Renal pelvis (tissue), 12 donors: ENCODE measurements at places on chromosomes 13 and 19. TPM values are rescaled to one million over a fixed set of nuclear protein-coding genes. Genes with fewer than 3 reads are reported as not detected.

DNA sequence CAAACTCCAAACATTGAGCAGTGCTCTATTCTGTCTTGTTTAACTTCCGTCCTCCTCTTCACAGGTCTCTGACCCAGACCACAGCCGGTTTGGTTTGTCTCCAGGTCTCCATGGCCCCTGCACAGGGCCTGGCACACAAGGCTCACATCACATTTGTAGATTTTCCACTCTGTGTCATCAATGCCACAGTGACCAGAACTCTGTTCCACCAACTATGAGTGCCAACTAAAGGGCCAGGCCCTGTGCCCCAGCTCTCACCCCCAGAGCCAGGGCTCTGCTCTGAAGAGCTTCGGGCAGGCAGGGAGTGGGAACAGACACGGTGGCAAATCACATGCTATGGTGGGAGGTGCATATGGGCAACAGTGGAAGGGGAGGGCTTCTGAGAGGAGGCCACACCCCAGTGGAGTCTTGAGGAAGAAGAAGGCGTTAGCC is 16.0 kb downstream of the SMG9 start:
- no peak for DNase-seq

LILRA6 gene
- 0.53 TPM for polyA plus RNA-seq

- DNase-seq, result no peak
These were observed 1237.6 kb downstream of the EFNB2 start for GRCh38 chr13:105297839-105298238.

- peak; percentile 75 for DNase-seq
These were observed 32.2 kb upstream of the ARGLU1 start for GRCh38 chr13:106599875-106600797.

GRCh38 chr13:59890054-59890453 is 273.7 kb downstream of the DIAPH3 start:
- DNase-seq, result no peak

- no peak for DNase-seq
These were observed 41.9 kb downstream of the SPRY2 start for GRCh38 chr13:80299046-80299445.

MEF2B gene
- polyA plus RNA-seq, result 3.2 TPM

PCID2 gene
- 64.4 TPM for polyA plus RNA-seq

DNA sequence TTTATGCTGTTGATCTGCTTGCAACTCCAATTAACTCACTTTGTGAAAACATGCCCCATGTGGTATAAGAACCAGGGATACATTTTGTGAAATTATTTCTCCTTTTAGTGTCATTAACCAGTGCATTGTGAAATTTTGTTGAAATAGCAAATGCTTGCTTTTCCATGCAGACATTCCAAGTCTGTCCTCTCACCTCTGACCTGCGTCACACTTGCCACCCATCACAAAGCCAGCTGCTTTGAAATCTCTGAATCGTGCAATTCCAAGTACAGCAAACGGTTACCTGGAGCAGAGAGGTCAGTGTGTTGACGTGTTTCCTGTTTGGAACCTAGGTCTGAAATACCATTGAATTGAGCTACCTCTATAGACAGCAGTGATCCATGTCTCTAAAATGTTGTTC is 4.9 kb upstream of the SLC25A15 start:
- no peak for DNase-seq

C19orf18 gene
- polyA plus RNA-seq, result 0.97 TPM

DNA sequence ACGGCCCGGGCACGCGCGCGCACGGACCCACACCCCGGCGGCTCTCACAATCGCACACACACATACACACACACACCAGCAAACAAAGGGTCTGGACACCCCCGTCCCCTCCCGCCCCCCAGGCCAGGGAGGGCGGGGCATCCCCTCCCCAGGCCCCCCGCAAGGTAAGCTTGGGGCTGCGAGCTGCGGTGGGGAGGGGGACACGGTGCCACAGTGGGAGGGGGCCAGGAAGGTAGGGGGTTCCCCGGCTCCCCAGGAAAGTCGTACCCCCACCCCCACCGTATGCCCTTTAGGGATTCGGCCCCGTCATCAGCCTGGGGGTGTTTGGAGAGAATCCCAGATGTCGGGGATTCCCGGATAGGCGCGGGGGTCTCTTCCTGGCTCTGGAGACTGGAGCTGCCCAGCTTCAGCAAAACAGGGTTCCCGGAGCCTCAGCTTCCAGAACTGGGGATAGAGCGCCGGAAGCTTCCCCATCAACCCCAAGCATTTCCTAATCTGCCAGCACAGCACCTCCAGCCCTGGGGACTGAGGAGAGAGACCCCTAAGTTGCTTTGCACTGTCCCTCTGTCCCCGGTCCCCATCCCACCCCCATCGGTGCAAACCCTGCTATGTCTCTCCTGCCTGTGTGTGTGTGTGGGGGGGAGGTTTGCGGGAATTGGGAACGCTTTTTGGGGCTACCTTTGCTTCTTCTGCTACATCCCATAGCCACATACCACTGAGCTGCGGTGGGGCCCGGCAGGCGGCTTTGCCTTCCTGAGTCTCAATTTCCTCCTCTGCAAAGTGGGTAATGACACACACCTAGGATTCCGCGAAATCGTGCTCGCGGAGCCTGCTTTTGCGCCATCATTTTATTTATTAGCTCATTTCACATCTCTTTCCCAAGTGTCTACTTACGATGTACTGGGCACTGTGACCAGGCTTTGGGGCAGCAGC is 1.8 kb upstream of the CDC37 start:
- DNase-seq, result no peak

DNA sequence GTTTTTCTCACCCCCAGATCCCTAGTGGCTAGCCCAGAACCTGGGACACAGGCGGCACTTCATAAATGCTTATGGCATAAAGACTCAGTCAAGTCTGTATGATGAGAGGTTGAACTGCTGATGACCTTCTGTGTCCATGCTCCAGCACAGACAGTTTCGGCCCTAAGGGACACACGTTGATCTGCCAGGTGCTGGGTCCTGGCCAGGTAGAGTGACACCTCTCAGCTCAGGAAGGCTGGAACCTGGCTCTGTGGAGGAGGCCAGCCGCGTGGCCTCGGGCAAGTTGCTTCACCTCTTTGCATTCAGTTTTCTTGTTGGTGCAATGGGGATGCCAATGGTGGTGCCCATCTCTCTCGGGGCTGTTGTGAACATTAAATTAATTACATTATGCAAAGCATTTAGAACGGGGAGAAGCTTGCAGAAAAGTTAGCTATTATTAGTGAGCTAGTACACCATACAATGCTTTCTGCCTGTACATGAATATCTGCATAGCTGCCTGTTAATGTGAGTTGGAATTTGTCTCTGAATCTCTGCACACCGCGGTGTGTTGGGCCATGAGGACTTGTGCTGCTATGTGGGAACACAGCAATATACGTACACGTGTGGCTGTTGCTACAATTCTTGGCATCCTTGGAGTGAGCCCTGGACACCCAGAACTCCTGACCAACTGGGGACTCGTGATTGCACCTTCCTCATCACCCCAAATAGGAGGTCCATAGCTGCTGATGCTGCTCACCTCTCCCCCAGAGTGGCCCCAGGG is 8.4 kb downstream of the GADD45B start:
- DNase-seq, result no peak

GRCh38 chr19:33926306-33926705 is 129.6 kb downstream of the KCTD15 start:
- DNase-seq, result no peak

EFNA2 gene
- 2.2 TPM for polyA plus RNA-seq
